ENCODE measurements at places on chromosomes 12 and 14. TPM values are rescaled to one million over a fixed set of nuclear protein-coding genes. Genes with fewer than 3 reads are reported as not detected.

HOXC6 gene
- total RNA-seq: 0.41 TPM

- no peak for DNase-seq
Measured at GRCh38 chr14:53226553-53226952, 73.4 kb upstream of the DDHD1 start.

GRCh38 chr14:68781161-68782021 lies 11.5 kb downstream of the ZFP36L1 start:
- DNase-seq: peak; percentile 51

INSM2 gene
- total RNA-seq: not detected

DNA sequence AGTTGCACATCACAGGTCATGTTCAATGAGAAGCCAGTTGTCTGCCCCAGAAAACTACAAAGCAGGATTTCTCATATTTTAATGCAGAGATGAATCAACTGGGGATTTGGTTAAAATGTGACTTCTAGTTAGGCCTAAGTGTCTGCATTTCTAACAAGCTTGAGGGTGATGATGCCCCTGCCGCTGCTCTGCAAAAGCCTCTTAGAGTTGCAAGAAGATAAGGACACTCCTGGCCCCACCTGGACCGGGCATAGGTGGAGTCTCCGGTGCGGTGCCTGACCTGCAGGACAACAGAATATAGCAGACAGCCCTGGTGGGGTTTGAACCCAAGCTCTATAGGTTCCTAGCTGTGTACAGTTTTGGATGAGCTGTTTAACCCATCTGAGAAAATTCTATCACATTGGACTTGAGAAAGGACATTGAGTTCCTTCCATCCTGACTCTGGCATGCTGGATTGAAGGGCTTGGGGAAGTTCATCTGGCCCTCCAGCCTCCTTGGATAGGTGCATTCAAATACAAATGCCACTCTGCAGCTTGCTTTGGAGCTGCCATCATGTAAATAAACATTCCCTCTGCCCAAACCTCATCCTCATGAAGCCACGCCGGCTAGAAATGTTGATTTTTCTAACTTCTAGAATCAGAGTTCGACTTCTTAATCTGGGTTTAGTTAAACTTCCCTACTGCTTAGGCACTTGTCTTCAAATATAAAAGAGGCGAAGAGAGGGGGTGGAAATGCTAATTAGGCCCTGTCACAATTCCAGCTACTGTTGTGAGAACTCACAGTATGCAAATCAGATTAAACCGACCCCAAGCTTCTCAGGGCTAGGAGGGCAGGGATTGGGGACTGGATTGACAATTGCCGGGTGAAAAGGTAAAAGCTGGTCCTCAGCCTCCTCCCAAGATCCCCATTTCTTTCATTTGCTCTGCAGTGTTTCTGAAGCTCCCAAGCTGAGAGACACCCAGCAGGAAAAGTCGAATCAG lies 1225.6 kb downstream of the VRK1 start:
- DNase-seq: no peak

RIMKLB gene
- 5.1 TPM for total RNA-seq

DNA sequence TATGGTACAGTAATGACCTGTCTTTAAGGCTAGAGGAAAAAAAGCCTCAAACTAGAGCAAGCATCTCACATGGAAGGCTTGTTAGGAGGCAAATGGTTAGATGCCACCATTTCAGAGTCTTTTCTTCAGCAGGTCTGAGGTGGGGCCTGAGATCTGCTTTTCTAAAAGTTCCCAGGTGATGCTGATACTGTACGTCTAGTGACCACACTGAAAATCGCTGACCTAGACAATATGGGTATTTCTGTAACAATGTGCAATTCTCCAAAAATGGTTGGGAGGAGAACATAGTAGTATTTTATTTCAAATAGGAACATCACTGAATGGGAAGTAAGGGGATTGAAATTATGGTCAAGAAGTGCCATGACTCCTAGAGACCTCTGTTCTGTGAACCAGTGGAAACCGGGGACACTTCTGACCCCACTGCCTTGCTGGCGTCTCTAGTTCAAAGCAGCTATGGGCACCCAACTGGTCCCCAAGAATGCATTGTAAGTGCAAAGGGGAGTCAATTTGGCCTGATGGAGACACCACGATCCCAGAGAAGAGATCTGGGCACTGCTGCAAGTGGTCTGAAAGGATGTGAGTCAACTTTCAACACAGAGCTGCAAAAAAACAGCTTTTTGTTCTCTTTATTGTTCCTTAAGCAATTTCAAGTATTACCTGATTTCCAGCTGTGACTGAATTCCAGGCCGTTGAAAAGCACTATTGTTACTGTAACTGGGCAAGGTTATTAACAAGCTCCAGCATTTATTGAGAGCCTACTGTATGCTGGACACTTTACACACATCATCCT lies 54.4 kb upstream of the PLEKHG7 start:
- DNase-seq: no peak

LALBA gene
- total RNA-seq: not detected

- DNase-seq: no peak
Measured at GRCh38 chr14:66315548-66315947, 170.6 kb upstream of the CCDC196 start.

- DNase-seq: no peak
Measured at GRCh38 chr14:33916663-33917565, 34.0 kb downstream of the EGLN3 start.

- no peak for DNase-seq
Measured at GRCh38 chr12:122875590-122876220, 20.2 kb downstream of the VPS37B start.

OR6C2 gene
- not detected for total RNA-seq

GRCh38 chr12:52530366-52530765 lies 10.2 kb upstream of the KRT5 start:
- no peak for DNase-seq

- peak; percentile 37 for DNase-seq
Measured at GRCh38 chr14:96424109-96424989, 32.4 kb downstream of the AK7 start.

ANKS1B gene
- 1.5 TPM for total RNA-seq

- DNase-seq: no peak
Measured at GRCh38 chr14:103329401-103330347, 4.4 kb upstream of the EIF5 start.

KCNH5 gene
- total RNA-seq: not detected

- no peak for DNase-seq
Measured at GRCh38 chr12:49092816-49093406, 1.7 kb downstream of the DHH start.

GRCh38 chr14:105411017-105411941 lies 8.3 kb upstream of the MTA1 start:
- DNase-seq: peak; percentile 84

TOMM20L gene
- total RNA-seq: 0.38 TPM

KCNC2 gene
- not detected for total RNA-seq

DNA sequence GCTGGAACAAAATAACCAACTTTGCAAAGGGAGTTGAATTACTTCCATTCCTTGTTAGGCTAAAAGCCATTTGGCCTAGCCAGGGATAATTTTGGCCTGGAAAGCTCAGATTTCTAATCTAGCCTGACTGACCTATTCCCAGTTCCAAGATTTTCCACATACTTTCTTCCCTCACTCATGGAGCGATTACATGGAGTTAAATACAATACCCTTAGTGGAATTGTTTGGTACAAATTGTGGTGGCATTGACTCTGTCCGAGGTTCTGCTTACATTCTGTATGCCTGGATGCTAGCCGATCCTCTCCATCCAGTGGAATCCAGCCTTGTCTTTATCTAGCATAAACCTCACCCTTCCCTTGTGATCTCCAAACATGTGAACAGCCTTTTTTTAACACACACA lies 965.1 kb downstream of the DIO2 start:
- no peak for DNase-seq

PTPRR gene
- total RNA-seq: 0.20 TPM

- DNase-seq: no peak
Measured at GRCh38 chr14:102878970-102879460, 43.4 kb upstream of the AMN start.

- no peak for DNase-seq
Measured at GRCh38 chr12:50992819-50993218, 33.4 kb downstream of the SLC11A2 start.

DNA sequence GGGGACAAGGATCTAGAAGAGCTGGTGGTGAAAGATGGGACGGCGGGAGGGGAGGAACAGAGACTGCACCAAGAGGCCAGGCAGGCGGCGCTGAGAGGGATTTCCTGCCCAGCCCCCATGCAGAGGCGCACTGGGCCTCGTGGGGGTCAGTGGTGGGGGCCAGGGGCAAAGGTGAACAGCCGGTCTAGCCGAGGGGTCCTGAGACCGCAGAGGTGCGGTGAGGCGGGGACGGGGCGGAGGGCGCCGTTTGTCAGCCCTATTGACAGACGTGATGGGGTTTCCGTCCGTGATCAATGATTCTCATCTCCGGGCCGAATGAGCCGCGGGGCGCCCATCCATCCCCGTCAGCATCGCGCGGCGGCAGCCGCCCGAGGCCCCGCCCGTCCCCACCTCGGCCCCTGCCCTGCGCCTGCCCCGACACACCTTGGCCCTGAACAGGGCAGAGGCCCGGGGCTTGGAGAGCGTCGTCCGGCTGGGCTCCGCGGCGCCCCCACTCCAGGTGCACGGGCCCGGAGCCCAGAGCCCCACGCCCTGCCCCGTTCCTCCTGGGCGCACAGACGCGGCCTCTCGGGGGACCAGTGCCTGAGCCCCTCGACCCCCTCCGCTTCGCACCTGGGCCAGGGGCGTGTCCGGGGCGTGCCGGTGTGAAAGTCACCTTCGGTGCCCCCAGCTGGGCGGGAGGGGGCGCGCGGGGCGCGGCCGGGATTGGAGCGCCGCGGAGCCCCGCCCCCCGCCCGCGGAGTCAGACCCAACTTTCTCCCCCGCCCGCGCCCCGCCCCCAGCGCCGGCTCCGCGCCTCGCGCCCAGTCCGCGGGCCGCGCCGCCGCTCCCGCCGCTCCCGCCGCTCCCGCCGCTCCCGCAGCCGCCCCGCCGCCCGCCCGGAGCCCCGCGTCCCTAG lies at the start of gene NXPH4:
NXPH4 (plus strand) TSS at position 781 of the 898 bp plus-strand sequence. CDS start 176 bp downstream, outside the sequence.
- DNase-seq: peak; percentile 73

DNA sequence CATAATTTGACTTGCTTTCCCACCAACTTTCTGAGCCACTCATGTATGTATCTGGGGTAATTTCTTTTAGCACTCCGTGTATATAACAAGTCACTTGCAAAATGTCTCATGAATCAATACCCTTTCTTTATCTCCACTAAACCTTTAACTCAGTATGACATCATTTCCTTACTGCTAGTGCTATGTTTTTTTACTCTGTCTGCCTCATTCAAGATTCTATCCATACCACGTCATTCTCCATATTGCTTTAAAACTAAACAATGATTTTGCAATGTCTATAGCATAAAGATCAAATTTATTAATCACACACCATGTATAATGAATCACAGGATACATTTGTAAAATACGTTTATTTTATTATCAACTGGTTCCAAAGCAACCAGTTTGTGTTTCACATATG lies 178.2 kb downstream of the PIK3C2G start:
- DNase-seq: no peak

DNA sequence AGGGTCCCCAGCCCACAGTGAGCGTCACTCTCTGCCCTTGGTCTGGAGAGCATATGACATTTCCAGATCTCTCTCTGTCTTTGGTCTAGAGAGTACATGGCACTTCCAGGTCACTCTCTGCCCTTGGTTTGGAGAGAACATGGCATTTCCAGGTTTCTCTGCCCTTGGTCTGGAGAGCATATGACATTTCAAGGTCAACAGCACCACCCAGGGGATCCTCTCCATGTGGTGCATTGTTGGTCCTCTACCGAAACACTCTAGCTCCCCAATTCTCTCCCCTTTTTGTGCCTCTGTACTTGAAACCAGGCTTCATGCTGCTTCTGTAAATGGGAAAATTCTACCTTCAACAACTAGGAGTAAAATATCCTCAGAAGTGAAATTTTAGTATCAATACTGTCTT lies 399.4 kb downstream of the NELL2 start:
- no peak for DNase-seq

UNC79 gene
- 2.0 TPM for total RNA-seq

ISCA2 gene
- total RNA-seq: 8.6 TPM

DNA sequence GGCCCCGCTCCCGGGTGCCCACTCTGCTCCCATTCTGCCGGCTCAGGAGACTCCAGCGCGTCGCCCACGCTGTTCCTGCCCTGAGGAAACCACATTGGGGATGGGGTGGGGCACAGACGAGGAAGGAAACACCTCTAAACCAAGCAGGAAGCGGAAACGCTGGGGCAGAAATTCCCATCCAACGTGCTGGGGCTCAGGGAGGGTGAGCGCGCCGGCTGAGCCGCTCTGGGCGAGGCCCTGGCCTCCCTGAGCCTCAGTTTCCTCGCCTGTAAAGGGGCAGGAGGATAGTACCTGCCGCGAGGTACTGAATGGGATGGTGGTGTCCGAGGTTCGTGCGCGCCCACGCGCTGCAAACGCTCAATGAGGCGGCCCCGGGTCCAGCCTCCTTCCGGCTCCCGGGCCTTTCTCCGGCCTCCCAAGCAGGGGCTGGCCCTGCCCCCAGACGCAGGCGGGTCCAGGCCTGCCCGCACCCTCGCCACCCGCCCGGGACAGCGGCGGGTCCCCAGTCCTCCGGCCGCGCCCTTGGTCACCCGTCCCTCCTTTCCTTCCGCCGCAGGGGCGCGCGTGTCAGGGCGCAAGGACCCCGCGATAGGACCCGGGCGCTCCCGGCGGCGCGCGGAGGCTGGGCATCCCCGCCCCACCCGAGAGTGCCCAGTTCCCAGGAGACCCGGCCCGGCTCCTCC lies 673 bp downstream of the BEGAIN start:
- no peak for DNase-seq

DNA sequence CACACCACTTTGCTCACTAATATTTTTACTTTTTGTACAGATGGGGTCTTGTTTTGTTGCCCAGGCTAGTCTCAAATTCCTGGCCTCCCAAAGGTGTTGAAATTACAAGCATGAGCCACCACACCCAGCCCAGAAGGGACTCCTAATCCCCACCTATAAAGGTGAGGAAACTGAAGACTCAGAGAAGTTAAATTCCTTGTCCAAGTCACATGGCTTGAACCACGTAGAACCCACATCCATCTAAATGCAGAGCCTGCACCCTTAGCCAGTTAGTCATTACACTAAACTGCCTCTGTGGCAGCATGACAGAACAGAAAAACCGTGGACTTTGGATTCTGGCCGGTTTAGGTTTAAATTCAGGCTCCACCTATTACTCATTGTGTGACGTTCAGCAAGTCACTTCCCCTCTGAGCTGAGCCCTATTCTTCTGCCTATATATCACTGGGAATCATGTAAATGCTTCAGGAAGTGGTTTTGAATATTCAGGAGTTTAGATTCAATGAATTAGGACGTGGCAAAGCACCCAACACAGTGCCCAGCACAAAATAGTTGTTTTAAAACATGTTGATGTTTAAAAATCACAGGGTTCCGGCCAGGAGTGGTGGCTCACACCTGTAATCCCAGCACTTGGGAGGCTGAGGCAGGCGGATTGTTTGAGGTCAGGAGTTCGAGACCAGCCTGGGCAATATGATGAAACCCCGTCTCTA lies 3.0 kb upstream of the CORO1C start:
- DNase-seq: peak; percentile 68

CEBPE gene
- not detected for total RNA-seq

Measured in pancreas (tissue), 10 donors.